ENCODE measurements at places on chromosomes 7 and 10.

DNA sequence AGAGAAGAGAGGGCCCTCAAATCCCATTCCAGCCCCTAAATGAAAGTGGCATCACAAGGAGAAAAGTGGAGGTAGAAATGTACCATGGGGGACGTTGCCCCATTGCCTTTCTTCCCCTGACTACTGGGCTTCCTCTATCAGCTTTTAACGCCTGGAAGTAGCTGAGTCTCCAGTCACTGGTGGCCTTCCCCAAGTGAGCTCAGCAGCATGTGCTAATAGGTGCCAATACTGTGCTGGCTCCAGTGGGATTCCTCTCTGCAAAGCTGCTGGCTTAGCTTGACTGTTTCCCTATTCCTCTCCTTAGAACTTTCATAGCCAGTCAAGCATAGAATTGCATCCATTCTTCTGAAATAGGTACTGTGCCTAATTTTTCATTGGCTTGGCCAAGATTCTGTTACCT is 32.6 kb downstream of the LRRC4 start:
- DNase-seq, result no peak

GRCh38 chr7:123771256-123771655 is 22.5 kb upstream of the WASL start:
- no peak for DNase-seq

- DNase-seq, result no peak
Observed at GRCh38 chr7:54843841-54844355, 84.9 kb upstream of the SEC61G start.

- no peak for DNase-seq
Observed at GRCh38 chr7:138370956-138371355, 89.1 kb upstream of the TRIM24 start.

GRCh38 chr7:12570168-12570533 is 369 bp upstream of the SCIN start:
- no peak for DNase-seq

DNA sequence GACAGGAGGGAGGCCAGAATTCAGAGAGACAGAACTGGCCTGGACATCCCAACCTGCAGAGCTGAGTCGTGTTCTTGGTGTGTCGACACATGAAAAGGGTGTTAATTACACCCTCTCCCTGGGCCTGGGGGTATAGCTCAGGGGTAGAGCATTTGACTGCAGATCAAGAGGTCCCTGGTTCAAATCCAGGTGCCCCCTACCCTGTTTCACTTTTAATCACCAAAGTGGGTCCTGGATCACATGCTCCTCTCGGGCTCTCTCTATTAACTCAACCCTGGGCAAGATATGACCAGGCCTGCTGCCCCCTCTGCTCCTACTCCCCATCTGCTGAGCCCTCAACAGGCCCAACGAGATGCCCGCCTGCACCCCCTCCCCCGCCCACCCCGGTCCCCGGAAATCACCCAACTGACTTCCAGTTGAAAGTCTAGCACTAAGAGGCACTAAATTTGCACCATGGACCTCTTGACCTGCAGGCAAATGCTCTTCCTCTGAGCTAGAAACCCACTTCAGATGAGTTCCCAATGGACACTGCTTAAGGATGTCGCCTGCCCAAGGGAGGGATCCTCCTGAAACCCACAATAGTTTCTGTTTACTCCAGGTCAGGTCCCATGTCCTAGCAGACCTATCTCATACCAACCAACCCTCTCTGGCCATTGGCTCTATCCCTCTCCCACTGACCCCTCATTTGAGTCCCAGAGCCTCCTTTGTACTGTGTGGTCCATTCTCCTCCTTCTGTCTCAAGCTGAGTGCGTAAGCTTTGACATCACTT is 137.6 kb downstream of the ZNF467 start:
- DNase-seq, result no peak

- no peak for DNase-seq
Observed at GRCh38 chr7:1253681-1254181, 21.1 kb downstream of the UNCX start.

GRCh38 chr7:129084801-129085551 is 30.1 kb upstream of the TNPO3 start:
- DNase-seq, result peak; percentile 6

DNA sequence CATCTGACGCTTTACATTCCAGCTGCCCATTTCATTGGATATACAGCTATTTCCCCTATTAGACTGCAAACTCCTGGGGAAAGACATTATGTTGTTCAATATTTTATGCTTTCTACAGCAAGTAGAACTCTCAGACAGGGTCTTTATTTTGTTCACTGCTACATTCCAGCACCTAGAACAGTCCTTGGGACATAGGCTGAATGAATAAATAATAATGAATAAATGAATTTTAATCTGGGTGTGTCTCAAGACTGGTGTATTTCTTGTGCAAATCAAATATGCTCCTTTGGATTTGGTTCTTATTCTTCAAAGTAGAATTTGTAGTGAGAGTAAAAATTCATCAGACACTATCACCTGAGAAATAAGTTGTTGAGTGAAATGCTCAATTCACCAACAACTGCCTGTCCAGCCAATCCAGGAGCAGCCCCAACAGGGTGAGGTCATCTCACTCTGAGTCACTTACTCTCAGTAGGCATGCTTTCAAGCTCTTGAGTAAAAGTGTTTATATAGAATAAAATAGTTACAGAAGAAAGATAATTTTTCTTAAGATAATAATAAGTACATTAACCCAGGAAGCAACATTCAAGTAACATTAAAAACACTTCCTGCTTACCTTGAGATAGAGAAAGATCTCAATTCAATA is 287.5 kb upstream of the NPVF start:
- no peak for DNase-seq

DNA sequence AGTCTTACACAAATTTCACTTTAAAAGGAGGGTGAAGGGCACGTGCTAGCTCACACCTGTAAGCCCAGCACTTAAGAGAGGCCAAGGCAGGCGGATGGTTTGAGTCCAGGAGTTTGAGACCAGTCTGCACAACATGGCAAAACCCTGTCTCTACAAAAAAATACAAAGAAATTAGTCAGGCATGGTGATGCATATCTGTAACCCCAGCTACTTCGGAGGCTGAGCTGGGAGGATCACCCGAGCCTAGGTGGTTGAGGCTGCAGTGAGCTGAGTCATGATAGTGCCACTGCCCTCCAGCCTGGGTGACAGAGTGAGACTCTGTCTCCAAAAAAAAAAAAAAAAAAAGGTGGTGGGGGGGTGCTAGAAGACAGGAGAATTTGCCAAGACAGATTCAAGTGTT is 237.3 kb upstream of the KLF14 start:
- DNase-seq, result no peak

DNA sequence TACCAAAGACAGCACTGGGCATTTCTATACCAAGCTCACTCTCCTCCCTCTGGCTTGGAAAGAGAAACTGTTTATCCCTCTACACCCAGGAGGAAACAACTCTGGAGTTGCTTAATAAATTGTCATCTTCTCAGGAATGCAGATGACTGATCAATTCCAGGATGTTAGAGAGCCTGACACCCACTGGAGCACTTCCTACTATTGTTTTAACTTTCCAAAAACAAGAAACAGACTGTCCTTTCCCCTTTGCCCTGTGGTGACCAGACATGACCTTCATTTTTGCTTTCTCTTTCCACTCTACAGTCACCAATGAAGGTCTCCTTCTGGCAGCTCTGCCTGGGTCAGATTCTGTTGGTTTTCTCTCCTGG is 19.6 kb downstream of the GIMAP4 start:
- no peak for DNase-seq

DNA sequence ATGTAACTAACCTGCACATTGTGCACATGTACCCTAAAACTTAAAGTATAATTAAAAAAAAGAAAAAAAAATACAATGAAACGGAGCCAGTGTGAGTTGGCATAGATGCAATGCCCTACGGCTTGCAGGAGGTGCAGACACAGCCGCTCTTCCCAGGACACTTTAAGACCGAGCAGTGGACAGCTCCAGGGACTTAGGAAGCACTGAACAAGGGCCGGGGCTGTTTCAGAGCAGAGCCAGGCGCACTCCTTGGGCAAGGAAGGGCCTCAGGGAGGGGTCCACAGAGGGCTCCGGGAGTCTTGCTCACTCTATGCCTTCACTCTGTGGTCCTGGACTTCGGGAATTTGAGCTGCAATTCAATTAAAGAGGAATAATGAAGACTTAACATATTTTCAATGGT is 355.3 kb downstream of the TCERG1L start:
- DNase-seq, result no peak

- DNase-seq, result no peak
Observed at GRCh38 chr10:73205890-73206289, 38.0 kb downstream of the FAM149B1 start.

GRCh38 chr7:24169077-24169624 is 114.8 kb upstream of the NPY start:
- DNase-seq, result no peak

DNA sequence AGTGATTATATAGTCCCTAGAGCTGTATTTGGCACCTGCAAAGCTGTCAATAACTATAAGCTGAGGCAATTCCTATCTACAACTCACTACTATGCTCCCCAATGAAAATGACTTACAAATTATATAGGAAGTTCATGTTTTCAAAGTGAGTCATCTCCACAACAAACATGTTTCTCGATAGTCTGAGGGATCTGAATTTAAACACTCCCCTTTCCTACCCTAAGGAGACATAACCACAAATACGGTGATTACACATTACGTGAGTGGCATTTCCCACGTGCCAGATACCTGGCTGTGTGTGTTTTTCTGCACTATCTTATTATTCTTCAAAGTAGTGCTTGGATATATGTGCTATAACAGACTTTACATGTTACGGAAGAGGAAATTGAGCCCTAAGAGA is 122.5 kb upstream of the C1QL3 start:
- DNase-seq, result peak; percentile 41

GRCh38 chr10:8618834-8619233 is 564.3 kb downstream of the GATA3 start:
- DNase-seq, result peak; percentile 21

DNA sequence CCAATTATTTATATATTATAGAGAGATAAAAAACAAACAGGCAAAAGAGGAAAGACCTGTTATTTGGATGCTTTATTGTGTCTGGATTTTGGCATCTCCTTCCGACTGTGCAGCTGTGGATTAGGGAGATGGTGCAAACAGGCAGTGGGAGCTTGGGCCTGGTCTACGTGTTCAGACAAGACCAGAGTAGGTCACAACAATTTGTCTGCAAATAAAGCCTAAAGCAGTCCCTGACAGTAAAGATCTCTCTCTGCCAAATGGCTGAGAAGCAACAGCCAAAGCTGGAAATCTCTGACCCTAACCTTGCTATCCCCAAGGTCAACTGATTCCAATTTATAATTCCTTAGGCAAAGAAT is 82.0 kb downstream of the ABLIM1 start:
- DNase-seq, result no peak

- DNase-seq, result no peak
Observed at GRCh38 chr10:80265740-80266512, 23.5 kb downstream of the MAT1A start.

- peak; percentile 44 for DNase-seq
Observed at GRCh38 chr10:100743626-100744135, 1.7 kb upstream of the PAX2 start.

GRCh38 chr10:48934672-48935501 is 4.8 kb downstream of the LRRC18 start:
- no peak for DNase-seq

Measured in fibroblast of lung (primary cell).